Stimulated activated CD4-positive, alpha-beta T cell treated with anti-CD3 and anti-CD28 coated beads, TNF-alpha, amount 100 ng/mL, for 1 hour (primary cell): ENCODE measurements at places on chromosomes 2 and 18.

GRCh38 chr2:121608967-121609366 is 40.3 kb downstream of the CLASP1 start:
- DNase-seq = no peak

DNA sequence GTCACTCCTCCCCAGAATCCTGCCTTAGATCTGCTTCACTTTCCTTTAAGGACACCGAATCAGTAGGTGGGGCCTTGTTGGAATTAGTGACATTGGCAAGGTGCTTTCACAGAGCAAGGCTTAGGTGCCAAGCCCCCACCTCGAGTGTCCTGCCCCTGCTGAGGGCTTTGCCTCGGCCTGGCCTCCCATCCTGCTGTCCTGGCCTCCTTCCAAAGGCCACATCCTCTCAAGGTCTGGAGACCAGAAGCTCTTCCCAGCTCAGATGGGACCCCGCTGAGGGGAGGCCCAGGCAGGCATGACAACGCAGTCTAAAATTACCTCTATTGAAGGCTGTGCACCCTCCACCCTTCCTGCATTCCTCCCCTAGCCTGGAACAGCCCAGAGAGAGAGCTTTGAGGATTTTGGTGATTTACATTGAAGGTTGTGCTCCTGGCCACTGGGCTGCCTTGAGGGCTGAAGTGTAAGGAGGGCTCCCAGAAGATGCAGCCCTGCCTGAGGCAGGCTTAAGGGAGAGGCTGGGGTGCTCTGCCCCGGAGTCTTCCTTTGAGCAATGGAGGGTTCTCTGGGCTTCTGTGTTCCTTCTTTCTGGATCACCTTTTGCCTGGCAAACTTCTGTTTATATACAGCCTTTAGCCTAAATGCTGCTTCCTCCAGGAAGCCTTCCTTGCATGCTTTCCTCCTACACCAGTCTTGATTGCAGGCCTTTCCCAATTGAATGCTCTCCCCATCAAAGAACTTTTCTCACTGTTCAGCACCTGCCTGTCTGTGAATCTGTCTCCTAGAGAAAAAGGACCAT is 154.4 kb downstream of the DDX1 start:
- no peak for DNase-seq

GRCh38 chr2:96547731-96548171 is 11.2 kb downstream of the ARID5A start:
- DNase-seq = no peak

- DNase-seq = no peak
These were observed 119.2 kb downstream of the MAPK4 start for GRCh38 chr18:50679056-50679455.

DNA sequence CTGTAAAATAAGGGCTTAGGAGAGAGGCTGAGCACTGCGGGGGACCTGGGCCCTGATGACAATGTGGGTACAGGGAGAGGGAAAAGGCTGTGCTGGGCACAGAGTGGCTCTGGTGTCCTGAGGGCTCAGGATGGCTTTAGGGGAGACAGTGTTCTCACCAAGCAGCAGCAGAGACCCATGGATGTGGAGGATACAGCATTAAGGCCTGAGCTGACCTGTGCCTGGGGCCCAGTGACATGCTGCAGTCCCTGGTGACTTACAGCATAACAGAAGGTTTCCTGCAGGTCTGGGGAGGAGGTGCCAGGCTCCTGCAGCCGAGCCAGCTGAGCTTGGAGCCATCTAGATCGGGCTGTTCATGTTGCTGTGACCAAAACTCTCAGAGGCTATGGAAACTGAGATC is 191.3 kb upstream of the SMAD2 start:
- no peak for DNase-seq

- DNase-seq = no peak
These were observed 459.3 kb downstream of the MBD2 start for GRCh38 chr18:53765211-53765610.

- no peak for DNase-seq
These were observed 27.5 kb downstream of the RAMP1 start for GRCh38 chr2:237886685-237887481.

DNA sequence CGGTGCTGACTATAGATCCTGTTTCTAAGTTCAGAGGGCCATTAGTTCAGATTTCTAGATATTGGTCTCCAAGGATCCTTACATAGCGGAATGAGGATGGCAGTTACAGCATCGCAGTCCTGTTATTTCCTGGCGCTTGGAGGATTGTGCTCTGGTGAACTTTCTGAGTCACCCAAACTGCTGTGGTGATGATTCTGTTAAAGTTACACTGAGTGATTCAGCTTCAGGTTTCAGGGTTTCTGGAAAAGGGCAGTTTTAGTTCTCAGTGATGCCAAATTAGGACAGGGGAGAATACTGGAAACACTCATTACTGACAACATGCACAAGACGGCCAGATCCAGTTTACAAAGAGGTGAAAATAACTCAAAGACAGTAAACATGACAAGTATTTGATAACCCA is 52.1 kb upstream of the ANKRD62 start:
- DNase-seq = no peak

DNA sequence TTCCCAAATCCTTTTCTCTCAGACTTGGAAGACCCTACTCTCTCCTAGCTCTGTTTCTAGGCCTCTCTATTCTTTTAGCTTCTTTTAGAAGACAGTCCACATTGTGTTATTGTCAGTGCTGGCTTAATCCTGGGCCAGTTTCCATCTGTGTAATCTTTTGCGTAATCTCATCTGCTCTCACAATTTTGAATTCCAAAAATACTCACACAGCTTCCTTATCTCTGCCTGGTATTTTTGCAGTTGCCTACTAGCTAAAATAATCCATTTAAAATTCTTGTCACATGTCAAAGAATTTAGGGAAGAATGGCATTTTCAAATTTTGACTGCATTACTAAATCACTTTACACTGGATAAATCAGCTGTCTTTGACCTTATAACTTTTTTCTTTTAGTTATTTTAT is 200.6 kb upstream of the MEX3C start:
- no peak for DNase-seq
